ENCODE measurements at places on chromosomes 7 and 10.

DNA sequence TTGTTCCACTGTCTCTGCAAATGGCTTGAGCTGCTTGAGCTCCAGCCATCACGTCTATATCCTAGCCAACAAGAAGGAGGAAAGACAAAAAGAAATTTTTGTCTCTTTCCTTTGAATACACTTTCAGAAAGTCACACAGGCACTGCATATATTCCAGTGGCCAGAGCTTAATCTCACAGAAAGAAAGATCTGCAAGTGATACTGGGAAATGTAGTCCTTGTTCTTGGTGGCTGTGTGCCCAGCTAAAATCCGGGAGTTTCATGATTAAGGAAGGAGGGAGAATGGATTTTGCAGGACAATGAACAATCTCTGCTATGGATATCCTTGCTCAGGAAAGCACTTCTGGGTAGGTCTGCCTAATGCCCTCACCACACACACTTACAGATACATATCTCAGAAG is 19.5 kb upstream of the DLG5 start:
- no peak for DNase-seq

- no peak for DNase-seq
Measured at GRCh38 chr10:102982296-102982695, 64.2 kb downstream of the CNNM2 start.

DNA sequence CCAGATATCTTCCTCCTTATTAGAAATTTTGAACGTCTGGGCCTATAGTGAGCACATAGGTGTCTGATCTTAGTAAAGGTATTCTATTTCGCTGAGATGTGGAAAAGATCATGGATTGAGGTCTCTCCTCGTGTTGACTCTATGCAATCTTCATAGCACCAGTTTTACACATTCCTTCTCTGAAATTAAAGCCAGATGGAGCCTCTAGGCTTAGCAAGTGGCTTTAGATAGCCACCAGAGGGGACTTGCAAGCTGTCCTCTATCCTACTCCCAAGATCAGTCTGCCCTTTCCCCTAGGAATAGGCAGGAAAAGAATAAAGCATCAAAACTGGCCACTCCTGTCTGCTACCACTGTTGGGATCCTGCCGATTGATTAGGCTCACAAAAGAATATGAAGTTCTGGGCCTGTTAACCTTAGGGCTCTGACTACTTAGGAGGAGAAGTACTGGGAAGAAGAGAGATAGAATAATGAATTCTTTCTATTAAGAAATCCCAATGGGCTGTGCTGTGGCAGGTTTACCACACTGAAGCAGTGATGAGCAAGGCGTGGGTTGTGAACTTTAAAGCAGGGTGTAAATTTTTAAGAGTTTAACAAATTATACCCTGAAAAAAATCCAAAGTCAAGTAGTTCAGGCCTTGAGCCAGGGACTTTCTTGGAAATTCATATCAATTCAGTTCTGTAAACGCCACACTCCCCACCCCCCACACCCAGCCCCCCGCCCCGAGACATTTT is 2.2 kb upstream of the STRIP2 start:
- DNase-seq, result no peak

DNA sequence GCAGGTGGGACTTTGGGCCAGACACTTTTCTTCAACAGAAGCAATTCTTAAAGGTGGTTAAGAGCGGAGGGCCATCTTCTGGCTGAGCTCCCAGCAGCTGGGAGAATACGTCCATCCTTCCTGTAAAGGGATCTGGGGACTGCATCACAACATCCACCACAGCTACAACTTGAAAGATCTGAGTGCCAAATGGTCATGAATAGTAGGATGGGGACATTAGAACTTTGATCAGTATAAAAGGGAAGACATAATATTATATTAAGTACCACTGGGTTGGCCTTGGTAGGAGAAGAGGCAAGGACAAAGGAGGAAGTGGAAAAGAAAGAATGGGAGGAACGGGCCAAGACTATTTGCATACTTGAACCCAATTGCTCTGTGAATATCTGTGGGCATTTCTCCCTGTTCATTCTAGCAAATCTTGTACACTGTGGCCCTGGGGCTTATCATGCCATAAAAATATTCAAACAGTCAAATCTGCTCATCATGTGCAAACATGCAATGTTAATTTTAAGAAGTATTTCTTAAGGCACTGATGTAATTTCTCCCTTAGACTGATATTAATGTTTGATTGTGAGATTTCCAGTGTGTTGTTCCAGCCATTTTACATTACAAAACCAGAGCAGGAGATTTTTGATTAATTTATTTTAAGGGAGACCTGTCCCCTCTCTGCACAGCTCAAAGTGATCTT is 65.5 kb upstream of the CREB5 start:
- no peak for DNase-seq

- peak; percentile 57 for DNase-seq
Measured at GRCh38 chr10:114694752-114695151, 36.7 kb upstream of the ABLIM1 start.

GRCh38 chr7:76997381-76998284 is 34.5 kb downstream of the SPDYE17 start:
- no peak for DNase-seq

DNA sequence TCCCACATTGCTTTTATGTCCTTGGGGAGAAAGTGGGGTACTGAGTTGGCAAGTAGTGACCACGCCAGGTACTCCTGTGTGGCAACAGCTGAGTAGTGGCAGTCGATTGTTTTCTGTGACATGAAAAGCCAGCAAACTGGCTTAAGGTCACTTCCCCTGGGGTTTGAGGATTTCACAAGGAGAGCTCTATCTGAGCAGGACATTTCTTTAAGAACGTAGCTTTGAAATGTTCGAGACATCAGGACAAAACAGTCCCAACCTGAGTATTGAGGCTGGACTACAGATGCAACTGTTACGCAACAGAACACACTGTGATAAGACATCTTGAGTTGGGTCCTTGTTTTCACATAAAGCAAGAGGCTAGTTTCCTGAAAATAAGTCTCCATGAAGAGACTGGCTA is 146.7 kb upstream of the KLF14 start:
- DNase-seq, result no peak
